ENCODE measurements at places on chromosomes 1 and 21. TPM values are rescaled to one million over a fixed set of nuclear protein-coding genes. Genes with fewer than 3 reads are reported as not detected.

Gene NVL
- 19.8 TPM for total RNA-seq

Gene NBPF10
- total RNA-seq = 0.51 TPM

Gene ZMYM1
- total RNA-seq = 17.8 TPM

Gene CFHR1
- not detected for total RNA-seq

Gene EDARADD
- under 0.01 TPM for total RNA-seq

Gene CFHR5
- total RNA-seq = not detected

Gene PCBP3
- total RNA-seq = 0.13 TPM

Gene S100A3
- total RNA-seq = 0.38 TPM

Gene SMIM1
- total RNA-seq = 0.51 TPM

Gene NTRK1
- not detected for total RNA-seq

Gene AMY1A
- not detected for total RNA-seq

Gene CTNNBIP1
- 33.0 TPM for total RNA-seq

Gene CFHR2
- total RNA-seq = not detected

Gene ASTN1
- not detected for total RNA-seq

- DNase-seq = no peak
Observed at GRCh38 chr21:14694817-14695216, 148.7 kb upstream of the SAMSN1 start.

DNA sequence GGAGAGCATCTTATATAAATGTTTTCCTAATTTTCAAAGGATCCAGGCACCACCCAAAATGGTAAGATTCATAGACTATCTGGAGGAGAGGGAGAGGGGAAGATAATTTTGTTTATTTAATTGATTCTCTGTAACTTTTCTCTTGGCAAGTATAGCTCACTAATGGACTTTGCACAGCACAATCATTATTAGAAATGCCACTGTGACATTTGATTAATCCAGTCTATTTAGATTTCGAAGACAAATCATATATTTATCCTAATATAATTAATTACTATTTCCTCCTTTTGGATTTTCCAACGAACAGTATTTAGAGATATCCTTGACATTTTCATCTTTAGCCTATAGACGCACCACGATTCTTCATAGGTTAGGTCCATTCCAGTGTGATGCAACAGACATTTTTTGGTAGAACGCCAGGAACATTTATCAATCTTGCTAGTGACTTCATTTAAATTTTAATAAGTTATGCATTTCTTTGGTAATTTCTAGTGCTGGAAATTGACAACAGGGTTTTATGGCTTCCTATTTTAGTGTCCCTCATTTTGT is 152.4 kb downstream of the GRIK1 start:
- DNase-seq = no peak

DNA sequence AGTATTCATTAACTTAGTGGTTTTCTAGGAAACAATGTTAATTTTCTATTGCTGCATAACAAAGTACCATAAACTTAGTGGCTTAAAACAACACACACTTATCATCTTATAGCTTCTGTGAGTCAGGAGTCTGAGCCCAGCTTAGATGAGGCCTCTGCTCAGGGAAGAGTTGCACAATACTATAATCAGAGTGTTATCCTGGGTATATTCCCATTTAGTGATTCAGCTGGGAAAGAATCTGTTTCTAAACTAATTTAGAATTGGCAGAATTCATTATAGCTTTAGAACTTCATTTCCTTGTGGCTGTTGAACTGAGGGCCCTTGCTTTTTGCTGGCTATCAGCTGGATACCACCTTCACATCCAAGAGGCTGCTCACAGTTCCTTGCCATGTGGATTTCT is 515.5 kb downstream of the BRINP3 start:
- no peak for DNase-seq

DNA sequence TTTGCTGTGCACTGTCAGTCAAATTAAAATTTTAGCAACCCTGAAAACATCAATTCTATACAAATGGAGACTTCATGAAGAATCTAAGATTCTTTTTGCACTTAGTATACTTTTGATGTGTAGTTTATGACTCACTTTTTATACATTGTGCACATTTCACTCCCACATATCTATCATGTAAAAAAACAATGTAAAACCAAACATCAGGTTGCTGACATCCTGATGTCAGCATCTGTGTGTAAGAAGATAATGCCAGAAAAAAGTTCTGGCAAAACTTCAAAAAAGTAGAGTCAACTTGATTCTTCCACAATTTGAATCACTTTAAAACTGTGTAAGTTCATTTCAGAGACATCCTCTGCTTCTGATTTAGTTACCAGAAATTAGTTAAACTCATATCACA is 115.7 kb downstream of the CENPF start:
- DNase-seq = no peak

GRCh38 chr1:212916481-212917133 is 33.7 kb upstream of the VASH2 start:
- DNase-seq = no peak

- no peak for DNase-seq
Observed at GRCh38 chr1:190001187-190001586, 476.5 kb downstream of the BRINP3 start.

DNA sequence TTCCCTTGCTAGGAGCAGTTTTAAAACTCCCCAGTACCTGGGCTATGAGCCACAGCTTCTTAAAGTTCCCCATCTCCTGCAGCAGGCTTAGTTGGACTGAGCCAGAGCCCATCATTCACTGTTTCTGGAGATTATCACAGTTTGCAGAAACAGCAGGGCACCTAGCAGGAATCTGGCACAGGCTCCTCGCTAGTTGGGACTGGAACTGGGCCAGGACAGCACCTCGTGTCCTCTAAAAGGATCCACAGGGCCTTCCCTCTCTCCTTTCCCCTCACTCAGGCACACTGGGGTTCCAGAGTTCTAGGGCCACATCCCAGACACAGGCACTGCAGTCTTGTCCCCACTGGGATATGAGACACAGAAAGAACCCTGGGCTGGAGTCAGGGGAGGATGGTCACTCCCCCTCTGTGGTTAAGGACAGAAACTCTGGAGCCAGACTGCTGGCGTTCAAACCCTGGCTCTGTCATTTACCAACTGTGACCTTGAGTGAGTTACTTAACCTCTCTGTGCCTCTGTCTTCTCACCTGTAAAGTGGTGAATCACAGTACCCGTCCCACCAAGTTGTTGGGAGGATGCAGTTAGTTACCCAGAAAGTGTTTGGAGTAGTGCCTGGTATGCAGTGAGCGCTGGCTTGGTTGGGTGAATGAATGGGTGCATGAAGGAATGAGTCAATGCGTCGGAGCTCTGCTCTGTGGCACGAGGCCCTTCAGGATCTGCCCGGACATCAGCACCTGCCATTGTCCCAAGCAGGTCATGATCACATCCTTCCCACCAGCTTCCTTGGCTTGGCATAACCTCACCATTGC is 18.8 kb upstream of the ECE1 start:
- no peak for DNase-seq

DNA sequence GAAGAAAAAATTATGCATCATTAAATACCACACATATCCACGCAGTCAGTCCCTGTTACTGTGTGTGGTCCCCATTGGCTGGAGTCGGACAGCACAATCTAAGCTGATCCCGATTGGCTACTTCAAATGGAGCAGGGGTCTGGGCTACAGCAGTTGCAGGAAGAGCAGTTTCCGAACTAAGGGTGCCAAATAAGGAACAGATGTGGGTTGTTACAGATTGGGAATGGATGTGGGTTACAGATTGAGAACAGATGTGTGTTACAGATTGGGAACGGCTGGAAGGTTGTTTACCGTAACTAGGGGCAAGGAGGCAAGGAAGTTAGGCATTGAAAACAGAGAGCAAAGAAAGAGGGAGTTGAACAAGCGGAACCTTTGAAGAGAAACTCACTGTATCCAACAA is 19.9 kb downstream of the OR2L13 start:
- no peak for DNase-seq

- no peak for DNase-seq
Observed at GRCh38 chr1:172340520-172340919, 80.0 kb upstream of the C1orf105 start.

- DNase-seq = no peak
Observed at GRCh38 chr1:113103048-113103447, 30.1 kb downstream of the LRIG2 start.

DNA sequence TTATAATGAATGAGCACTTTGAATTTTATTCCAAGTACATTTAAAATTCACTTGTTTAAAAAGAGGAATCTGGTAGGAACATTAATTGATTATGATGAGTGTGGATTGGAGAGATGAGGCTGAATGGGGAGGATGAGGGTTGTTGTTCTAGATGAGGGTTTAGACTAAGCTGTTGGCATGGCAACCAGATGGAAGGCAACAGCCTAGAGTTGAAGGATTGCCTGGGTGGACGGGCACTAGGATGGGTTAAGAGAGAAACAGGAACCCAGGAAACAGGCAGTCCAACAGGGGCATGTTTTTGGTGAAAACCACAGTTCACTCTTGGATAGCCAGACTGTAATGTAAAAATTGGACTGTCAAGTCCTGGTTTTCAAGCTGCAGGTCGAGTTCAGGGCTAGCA is 125.5 kb downstream of the CHRM3 start:
- no peak for DNase-seq

DNA sequence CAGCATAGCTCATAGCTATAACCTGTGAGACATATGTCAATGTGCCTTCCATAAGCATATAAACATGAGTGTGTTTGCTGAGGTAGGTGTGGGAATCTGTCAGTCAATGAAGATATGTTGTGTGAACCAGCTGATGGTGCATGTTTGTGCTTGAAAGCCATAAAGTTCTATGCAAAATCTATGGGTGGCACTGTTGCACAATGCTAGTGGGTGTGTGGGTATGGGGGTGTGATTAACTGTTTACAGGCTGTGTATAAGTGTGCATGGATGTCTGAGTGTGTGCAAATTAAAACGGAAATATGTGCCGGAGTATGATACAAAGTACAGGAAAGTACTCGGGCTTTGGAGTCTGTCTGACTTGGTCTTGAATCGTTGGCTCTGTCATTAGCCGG is 1.0 kb upstream of the ATP2B4 start:
- DNase-seq = peak; percentile 86

GRCh38 chr21:46393941-46394594 is 64.6 kb upstream of the DIP2A start:
- no peak for DNase-seq

DNA sequence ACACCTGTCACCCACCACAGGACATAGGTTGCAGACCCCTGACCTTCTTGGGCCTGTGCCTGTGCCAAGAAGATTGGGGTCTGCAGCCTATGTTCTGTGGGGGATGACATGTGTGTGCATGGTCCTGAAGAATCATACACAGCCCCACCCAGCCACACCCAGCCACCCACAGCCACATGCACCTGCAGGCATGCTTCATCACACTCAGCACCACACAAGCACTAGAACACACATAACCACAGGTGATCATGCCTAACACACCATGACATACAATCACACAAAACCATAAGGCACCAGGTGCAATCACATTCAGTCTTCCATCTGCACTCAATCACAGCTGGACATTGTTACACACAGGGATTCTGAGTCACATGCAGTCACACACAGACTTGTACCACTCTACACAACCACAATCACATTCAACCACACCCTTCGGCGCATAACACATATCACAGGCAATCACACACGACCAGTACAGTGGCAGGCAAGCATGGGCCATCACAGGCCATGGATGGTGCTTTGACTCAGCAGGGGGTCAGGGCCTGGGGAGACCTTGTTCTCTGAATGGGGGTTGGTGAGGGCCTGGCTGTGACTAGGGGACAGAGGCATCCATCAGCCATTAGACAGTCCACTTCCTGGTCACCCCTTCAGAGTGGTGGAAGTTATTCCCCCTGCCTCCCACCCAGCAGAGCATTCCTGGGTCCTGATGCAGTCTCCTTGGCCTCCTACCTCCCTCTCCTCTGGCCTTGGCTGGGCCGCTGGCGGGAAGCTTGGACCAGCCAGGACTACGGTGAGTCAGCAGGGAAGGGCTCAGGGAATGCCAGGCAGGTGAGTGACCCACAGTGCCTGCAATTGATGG is 44.3 kb upstream of the EPS8L3 start:
- DNase-seq = no peak

DNA sequence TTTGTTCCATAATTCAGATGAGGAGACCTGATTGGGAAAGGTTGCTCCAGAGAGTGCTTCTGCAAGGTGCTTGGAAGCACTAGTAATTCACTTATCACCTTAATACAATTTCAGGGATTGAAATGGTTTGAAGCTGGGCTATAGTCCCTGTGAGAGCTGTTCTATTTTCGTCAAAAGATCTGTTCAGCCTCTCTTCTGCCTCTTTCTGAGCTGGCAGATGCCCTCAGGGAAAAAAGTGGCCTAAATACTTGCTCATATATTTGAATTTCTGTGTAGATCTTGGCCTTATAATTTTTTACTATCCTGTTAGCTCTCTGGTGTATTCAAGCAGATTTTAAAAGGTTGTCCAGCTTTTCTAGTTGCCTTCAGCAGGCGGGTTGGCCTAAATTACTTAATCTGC is 22.3 kb downstream of the C1orf146 start:
- DNase-seq = no peak

DNA sequence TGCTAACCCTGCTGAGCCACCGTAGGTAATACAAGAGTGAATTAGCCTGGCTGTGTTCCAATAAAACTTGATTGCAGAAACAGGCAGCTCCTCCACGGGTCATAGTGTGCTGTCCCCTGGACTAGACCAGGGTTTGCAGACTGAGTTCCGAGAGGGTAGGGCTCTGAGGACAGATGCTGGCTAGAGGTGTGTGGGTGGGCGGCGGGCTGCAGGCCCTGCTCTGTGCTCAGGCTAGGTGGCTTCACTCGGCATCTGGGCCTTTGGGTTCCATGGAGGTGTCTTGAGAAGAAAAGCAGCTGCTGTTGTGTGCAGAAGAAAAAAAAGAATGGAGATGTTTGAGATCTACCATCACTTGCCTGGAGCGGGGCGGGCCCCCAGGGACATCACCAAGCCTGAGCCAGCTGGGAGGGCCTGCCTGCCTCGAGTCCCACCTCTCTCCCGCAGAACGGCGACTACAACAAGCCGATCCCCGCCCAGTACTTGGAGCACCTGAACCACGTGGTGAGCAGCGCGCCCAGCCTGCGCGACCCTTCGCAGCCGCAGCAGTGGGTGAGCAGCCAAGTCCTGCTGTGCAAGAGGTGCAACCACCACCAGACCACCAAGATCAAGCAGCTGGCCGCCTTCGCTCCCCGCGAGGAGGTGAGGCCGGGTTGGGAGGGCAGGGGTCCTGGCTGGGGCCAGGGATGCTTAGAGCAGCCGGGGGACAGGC is 7.9 kb downstream of the TMEM201 start:
- no peak for DNase-seq

- no peak for DNase-seq
Observed at GRCh38 chr1:5951846-5952410, 40.3 kb downstream of the NPHP4 start.

- DNase-seq = no peak
Observed at GRCh38 chr1:176603696-176604095, 140.7 kb downstream of the PAPPA2 start.

Measured in dermis microvascular lymphatic vessel endothelial cell (primary cell).